ENCODE measurements at places on chromosomes 6 and 20.

DNA sequence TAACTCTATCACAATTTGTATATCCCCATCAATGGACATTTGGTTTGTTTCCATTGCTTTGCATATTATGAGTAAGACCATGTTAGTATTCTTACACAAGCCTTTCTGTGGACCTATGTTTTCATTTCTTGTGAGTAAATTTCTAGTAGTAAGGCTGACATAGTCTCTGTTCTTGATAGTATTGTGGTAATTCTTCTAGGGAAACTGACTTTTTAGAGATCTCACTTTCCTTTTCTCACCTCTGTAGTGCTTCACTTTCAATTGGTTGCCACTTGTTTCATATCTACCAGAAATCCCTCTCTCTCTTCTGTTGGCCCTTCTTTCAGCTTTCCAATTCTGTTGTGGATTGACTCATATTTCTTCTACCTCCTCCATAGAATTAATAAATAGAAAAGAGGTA lies 8.5 kb downstream of the ISM1 start:
- DNase-seq: no peak

DNA sequence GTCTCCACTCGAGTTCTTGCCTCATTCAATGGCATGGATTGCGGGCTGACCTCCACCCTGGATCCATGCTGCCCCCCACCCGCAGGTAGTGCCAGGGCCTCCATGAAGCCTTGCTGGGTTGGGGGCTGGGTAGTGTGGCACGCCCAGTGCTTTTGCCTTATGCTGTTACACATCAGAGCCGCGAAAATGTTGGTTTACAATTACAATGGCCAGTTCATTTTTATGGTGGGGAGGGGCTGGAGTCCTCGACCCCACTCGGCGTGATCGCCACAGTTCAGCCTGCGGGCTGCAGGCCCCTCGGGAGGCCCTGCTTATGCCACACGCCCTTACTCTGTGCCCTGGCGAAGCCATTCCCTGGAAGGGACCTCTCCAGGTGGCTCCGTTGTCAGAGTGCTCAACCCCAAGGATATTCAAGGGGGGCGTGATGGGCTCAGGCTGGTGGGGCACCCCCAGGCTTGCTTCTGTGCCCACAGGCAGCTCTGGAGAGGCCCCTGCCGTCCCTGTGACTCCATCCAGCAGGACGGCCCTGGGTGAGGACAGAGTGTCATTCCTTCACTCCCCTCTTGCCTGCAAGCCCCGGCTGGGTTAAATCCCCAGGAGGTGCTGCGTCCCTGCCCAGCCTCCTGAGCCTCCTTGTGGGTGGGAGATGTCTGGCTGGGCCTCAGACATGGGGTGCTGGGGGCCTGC lies 14.8 kb downstream of the ITPA start:
- no peak for DNase-seq

DNA sequence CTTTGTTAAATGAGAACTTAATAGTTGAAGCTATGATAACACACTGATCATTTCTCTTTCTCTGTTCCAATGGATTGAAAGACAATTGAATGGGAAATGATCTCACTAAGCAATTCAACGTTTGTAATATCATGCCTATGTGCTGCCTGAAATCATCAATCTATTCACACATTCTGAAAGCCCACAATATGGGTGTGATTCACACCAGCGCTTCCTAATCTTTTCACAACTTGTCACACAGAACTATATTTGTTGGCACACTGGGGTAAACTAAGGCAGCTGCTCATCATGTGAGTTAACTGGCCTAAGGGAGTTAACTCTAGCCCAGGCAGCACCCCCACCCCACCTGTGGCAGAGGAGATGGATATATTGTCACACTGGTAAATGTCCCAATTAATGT lies 37.1 kb upstream of the UTRN start:
- no peak for DNase-seq

DNA sequence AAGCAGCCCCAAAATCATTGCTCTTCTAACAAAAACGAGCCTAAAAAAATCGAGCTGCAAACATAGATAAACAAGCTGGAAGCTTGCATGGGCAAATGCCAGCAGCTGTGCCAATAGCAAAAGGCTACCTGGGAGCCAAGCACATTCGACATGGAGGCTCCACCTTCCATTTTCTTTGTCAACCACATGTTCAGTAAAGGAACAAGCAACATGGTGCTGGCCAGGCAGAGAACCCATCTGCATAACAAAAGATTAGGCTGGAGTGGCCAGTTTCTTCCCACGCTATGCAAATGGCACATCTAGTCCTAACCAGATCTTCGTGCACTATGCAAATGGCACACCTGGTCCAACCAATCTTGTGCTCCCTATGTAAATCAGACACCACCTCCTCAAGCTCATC lies 110.5 kb downstream of the KIF16B start:
- no peak for DNase-seq
